T-helper 1 cell (primary cell): ENCODE measurements at places on chromosomes 4 and X.

DNA sequence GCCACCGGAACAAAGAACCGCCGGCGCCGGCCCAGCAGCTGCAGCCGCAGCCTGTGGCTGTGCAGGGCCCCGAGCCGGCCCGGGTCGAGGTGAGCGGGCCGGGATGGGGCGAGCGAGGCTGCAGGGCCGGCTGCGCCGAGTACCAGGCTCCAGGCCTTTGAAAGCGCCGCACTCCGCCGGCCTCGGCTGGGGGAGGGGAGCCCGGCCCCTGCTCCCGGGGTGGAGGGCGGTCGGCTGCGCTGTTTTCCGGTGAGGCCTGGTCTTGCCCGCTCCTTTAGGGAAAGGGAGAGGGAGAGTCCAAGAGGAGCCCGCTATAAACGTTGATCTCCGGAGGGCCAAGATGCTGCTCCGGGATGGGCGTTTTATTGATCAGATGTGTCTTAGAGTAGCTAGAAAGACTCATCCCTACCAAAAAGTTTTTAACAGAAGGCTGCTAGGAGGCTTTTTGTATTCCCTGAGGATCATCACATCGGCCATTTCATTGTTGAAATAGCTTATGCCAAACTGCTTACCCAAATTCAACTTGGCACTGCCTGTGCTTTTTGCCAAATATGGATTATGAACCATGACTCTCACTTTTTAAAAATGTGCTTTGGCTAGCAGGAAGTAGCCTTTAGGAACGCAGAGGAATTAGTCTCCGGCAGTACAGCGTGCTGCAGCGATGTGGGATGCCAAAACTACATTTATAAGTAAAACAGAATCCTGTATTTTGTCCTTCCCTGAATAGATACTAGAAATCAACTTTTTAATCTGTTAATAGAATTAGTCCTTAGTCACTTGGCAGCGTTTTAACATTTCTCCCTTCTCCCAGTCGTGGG lies 760 bp downstream of the TMEM165 start:
- peak; percentile 14 for DNase-seq

GRCh38 chr4:154727540-154727939 lies 16.3 kb upstream of the LRAT start:
- DNase-seq: no peak

GRCh38 chr4:8308144-8308543 lies 38.6 kb downstream of the HTRA3 start:
- DNase-seq: no peak

GRCh38 chr4:36944232-36944631 lies 300.3 kb upstream of the NWD2 start:
- no peak for DNase-seq

DNA sequence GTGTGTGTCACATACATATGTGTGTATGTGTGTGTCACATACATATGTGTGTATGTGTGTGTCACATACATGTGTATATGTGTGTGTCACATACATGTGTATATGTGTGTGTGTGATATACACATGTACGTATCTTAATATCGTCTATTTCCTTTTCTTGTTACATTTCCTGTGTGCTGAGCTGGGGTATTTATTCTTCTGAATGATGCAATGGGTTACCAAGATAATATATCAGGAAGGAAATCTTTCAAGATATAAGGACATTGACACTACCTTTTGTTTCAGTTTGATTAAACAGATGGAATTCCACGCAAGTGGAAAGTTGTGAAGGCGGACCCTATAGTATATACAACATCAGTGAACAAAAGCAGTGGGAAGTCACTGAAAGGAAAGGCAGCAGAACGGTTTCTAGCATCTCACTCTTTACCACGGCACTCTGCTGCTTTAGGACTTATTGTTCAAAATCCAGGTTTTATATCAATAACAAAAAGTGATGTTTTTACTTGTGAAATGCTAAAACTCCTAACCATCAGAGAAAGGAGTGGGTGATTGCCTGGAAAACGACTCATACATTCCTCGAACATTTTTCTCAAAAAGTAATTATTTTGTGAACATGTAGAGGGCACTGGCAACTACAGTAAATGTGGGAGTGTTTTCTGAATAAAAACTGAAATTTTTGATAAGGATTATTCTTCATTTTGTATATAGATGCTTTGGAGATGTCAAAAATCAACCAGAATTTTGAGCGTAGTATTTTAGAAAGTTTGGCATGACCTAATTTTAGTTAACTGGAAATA lies 43.1 kb upstream of the IL21 start:
- DNase-seq: no peak

DNA sequence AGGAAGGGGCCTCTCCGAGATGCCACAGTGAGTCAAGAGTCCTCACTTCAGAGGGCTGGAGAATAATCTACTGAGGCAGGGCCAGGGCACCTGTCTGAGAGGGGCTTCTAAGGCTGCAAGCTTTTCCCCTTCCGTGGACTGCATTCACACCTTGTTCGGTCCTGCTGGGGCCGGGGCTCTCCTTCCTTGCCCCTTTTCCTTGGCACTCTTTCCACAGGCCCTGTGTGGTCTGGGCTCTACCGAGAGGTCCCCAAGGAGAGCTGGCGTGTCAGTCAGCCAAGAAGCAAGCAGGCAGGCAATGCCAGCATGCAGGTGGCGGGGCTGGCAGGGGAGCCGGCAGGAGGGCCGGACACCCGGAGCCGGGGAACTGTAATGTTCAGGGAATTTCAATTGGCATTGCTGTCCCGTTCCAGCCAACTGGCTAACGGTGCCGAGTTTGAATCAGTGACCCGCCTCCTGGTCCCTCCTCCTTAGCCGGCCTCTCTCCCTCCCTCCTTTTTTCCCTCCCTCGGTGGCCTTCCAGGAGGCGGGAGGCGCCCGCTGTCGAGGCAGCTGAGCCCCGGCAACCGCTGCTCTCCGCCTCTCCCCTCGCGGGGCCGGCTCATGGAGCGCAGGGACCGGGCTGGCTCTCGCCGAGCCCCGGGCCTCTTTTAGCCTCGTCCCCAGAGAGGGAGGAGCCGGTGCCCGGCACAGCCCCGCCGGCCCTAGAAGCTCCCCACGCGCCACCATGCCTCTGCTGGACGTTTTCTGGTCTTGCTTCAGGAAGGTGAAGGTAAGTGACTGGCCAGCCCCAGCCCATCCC lies at the start of gene STARD8:
Gene STARD8 (plus strand): TSS at position 511 of the 802 bp plus-strand sequence. CDS start 217 bp downstream, at position 728.
- no peak for DNase-seq

DNA sequence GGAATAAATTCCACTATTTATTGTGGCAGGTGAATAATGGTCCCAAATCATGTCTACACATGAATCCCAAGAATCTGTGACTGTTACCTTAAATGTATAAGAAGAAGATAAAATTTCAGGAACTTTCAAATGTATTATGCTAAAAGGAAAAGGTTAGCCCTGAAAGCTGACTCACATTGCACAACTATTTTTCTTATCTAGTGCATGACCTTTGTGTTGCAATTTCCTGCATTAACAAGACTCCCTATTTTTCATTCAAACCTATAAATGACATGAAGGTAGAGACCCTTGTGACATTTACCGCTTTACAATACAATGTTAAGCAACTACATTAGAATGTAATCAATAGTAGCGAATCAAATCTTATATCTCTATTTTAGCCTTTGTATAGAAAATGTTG lies 36.7 kb downstream of the UBQLN2 start:
- DNase-seq: no peak

GRCh38 chr4:5619913-5620625 lies 88.3 kb downstream of the EVC2 start:
- no peak for DNase-seq

- DNase-seq: no peak
Measured at GRCh38 chr4:13763707-13764106, 136.2 kb upstream of the BOD1L1 start.

- no peak for DNase-seq
Measured at GRCh38 chrX:114774691-114775090, 190.8 kb downstream of the HTR2C start.

GRCh38 chr4:120070196-120070595 lies 3.5 kb upstream of the MAD2L1 start:
- DNase-seq: no peak

GRCh38 chr4:13452927-13453579 lies 31.1 kb downstream of the RAB28 start:
- peak; percentile 34 for DNase-seq

DNA sequence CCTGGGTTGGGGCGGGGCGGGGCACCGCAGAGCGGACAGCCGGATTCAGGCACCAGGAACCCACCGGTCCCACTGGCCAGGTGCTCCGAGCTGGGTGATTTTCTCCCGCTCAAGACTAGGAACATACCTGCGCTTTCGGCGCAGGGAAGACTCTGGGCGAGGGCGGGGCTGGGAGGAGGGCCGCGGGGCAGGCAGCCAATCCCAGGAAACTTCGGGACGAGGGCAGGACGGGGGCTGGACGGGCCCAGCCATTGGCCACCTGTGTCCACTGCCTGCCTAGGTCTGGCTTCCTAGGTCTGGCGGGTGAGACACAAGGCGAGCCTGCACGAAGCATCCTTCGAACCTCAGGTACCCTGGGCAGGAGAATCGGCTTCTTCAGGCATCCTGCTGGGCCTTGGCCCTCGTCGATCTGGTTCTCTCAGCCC lies 274 bp upstream of the ERVMER34-1 start:
- DNase-seq: no peak

DNA sequence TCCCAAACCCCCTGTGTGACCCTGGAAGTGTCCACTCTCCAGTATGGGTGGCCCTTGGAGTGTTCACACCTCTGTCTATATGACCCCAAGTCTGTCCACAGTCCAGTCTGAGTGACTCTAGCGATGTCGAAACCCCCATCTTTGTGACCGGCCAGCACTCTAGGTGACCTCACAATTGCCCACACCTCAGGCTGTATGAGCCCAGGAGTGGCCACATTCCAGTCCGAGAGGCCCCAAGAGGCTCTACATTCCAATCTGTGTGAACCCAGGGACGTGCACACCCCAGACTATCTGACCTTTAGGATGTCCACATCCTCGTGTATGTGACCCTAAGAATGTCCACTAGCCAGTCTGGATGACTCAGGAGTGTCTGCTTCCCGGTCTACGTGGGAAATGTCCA lies 7.3 kb upstream of the GLOD5 start:
- DNase-seq: no peak

- DNase-seq: no peak
Measured at GRCh38 chr4:185242749-185243533, 33.5 kb downstream of the SNX25 start.

DNA sequence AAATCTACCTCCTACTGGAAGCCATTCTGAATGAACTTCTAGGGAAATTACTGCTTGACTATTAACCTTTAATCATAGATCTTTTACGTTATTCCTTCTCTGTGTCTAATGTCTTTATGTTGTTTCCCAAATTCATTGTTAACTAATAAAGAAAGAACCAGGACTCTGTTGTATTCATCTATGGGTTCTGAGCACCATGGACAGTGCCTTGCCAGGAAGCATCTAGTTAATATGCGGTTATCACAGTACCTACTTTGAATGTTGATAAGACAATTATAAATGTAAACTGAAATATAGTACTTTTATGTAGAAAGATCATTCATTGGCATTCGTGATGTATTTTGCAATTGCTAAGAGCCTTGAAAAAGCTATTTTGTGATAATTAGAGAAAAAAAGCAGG lies 23.8 kb downstream of the NWD2 start:
- DNase-seq: no peak

DNA sequence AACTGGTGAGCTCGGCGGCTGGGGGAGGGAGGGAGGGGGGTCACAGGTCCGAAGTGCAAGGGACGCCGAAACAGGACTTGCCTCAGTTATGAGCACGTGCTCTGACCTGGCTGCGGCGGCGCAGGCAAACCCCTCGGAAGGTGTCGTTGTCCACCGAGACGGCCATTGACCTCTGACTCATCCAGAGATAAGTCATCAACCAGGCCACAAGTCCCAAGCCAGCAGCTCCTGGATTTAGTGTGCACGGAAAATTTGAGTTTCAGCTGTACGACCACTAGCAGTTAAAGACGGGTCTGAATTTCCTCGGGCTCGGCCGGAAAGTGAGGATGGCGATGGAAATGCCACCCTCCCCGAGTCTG lies 674 bp downstream of the SH3D19 start:
- DNase-seq: no peak

- no peak for DNase-seq
Measured at GRCh38 chrX:50594788-50595187, 124.2 kb upstream of the DGKK start.

DNA sequence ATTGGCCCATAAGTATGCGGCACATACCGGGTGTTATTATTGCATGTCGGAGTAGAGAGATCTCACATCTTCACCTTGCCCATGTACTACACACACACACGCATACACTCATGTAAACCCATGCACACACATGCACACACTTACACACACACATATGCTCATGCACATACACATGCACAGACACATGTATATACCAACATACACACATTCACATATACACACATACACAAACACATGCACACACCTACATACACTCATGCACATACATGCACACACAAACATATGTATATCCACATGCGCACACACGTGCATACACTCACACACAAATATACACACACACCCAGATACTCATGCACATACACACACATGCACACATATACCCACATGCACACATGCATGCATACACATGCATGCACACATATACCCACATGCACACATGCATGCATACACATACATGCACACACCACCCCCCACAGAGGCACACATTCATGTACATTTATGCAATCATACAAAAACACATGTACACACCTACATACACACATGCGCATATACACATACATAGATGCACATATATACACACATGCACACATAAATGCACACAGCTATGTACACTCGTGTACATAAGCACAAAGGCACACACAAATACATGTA lies 11.2 kb downstream of the CYP4V2 start:
- no peak for DNase-seq

DNA sequence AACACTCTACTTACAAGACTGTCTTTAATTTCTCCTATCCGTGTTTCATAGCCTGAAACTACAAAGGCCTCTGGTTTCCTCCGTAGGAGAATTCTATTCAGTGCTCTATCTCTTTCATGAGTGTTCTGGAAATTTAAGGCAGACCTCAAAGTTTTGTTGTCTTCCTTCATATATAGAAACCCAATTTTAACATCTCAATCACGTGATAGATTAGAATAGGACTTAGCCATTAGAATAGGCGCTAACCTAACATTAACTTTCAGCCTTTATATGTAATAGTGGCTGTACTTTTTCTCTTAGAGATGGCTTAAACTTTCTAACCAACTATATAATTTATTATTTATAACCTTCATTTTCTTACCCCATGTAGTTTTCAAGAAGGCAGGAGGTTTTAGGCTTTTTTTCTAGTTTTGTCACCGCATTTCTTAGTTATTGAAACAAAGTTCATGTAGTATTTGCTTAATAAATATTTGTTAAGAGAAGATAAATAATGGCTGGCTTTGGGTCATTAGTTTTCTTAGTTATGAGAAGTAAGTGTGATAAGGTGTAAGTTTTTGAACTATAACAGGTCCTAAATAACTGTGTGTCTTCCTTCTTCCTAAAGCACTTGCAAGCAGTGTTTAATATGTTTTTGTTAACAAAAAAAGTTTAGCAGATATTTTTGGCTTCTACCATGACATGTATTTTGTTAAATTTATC lies 1504.6 kb upstream of the ADGRL3 start:
- DNase-seq: no peak

- DNase-seq: no peak
Measured at GRCh38 chr4:148965080-148965479, 522.9 kb upstream of the NR3C2 start.

GRCh38 chrX:45077748-45078424 lies 122.8 kb downstream of the DIPK2B start:
- no peak for DNase-seq

GRCh38 chr4:115575851-115576250 lies 462.4 kb upstream of the NDST4 start:
- no peak for DNase-seq

GRCh38 chr4:124288706-124289486 lies 423.6 kb downstream of the ANKRD50 start:
- no peak for DNase-seq
